ENCODE measurements at places on chromosomes 3 and 15. TPM values are rescaled to one million over a fixed set of nuclear protein-coding genes. Genes with fewer than 3 reads are reported as not detected.
A peak's percentile ranks its signal among the peaks of the same experiment; 100 is the strongest.

GOLGA6L9 gene
- polyA plus RNA-seq: 1.2 TPM

SLC22A13 gene
- 0.14 TPM for polyA plus RNA-seq

DCBLD2 gene
- polyA plus RNA-seq: 355 TPM

SAMD7 gene
- polyA plus RNA-seq: not detected

GRCh38 chr3:127421943-127422662 lies 134.3 kb upstream of the PRR20G start:
- no peak for DNase-seq

GRCh38 chr15:32982001-32982400 lies 212.5 kb downstream of the FMN1 start:
- no peak for DNase-seq

DNA sequence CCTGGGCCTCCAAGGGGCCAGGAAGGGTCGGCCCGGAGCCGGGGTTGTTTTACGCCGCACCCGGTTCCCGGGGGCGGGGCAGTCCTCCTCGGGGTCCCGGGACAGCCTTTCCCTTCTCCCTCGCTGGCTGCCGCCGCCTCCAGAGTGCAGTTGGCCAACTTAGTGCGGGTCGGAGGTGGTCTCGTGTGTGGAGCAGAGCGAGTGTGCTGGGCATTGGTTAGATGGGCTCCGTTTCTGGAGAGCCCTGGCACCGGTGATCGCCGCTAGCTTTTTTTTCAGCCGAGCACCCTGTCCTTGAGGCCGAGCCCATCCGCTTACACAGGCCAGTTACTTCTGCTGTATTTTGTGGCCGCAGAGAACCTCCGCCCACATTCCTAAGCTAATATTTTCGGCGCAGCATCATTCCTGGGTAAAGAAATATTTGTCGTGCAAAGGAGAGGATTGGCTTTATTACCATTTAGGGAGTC lies 585 bp downstream of the KIF23 start:
- DNase-seq: peak; percentile 84

DNA sequence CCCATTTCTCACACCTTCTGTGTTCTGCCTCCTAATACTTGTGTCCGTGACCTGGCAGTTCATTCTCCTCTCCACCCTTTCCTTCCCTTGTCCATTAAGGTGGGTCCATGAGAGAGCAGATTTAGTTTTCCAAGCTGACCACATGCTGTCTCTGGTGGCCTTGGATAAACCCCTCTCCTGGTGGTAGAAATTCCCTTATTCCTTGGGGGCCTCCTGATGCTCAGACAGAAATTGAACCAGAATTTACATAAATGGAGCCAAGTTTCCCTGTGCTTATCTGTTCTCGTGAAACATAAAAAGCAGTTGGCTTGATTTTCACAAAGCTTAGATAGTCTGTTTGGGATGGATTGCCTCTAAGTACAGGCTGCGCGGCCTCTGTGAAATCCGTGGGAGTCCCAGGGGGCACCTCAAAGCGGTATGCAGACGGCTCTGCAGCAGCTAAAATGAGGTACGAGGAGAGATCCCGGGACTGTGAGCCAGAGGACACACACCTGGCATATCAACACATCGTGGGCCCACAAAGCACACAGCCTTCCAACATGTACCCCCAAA lies 101.0 kb upstream of the NMNAT3 start:
- DNase-seq: no peak

DNA sequence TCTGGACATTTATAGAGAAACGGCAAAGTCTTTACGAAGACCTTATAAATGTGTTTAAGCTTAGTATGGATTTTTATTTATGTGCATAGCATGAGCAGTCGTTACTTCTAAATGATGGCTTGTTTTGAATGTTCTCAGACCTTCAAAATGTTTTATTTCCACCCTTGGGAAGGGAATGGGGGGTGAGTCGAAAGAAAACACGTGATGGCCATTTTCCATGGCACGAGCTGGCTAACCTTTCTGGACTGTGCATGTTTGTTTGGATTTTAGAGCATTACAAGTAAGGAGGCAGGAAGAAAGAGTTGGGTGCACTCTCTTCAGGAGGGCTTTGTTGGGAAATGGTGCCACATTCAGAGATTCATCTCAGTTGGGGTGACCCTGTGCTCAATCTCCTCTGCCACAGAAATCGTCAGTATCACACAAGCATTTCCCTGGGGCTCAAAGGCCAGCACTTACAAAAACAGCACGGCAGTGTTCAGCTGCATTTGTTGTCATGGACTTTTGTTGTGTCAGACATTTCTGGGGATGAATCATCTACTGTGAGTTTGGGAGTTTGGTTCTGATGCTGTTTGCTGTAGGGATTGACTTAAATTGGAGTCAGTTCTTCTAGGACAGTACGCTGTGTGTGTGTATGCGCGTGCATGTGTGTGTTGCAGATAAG lies 52.3 kb upstream of the ADAMTS9 start:
- DNase-seq: no peak

GRCh38 chr3:125240496-125240895 lies 27.9 kb upstream of the SLC12A8 start:
- DNase-seq: no peak

GRCh38 chr3:132870541-132870940 lies 148.3 kb upstream of the NPHP3 start:
- no peak for DNase-seq

DNA sequence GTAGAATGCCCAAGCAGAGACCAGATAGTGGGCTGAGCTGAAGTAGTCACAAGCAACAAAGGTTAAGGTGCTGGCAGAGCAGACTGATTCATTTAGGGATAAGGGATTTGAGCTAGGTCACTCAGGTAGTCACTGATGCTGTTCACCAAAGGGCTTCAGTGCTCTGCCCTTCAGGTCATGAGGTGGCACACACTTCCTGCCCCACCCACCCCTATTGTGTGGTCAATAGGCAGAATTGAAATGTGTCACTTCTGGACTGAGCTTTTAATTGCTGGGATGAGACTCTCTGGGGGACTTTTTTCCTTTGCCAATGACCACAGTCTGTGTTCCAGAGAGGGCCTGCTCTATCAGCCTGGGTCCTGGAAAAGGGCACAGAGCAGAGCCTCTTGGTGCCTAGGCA lies 2.9 kb upstream of the DIS3L start:
- DNase-seq: peak; percentile 8

DNA sequence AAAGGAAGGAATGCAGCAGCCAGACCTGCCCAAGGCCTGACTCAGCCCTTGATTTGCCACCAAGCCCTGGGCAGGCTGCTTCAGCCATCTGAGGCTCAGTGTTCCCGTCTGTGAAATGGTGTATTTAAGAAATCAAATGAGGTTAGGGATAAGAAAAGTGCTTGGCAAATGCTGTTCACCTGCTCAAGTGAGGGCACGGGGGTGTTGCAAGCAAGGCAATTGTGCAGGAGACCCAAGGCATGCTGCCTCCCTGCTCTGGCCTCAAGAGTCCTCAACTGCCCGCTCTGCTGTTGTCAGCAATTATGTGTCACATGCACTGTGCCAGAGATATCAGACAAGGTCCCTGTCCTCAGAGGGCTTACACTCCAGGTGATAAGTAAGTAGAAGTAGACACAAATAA lies 101.8 kb downstream of the TPRA1 start:
- no peak for DNase-seq

- DNase-seq: no peak
Measured at GRCh38 chr15:80591471-80591870, 103.6 kb upstream of the ABHD17C start.

DNA sequence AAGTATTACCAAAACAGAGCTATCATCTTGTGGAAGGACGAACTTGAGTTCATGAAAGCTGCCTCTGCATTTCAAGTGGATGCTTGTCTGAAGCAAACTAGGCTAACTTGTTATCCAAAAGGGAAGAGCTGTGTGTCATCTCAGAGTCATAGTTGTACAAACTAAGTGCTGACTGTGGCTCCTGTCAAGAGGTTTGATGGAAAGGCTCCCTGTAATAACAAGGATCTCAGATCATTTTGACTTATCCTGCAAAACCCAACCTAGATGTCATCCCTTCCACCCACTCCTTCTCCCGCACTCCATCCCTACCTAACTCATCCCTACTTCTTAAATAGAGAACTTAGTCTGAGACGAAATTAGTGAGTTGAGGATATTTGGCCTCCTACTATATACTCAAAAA lies 110.8 kb downstream of the NR2E3 start:
- DNase-seq: peak; percentile 78

DNA sequence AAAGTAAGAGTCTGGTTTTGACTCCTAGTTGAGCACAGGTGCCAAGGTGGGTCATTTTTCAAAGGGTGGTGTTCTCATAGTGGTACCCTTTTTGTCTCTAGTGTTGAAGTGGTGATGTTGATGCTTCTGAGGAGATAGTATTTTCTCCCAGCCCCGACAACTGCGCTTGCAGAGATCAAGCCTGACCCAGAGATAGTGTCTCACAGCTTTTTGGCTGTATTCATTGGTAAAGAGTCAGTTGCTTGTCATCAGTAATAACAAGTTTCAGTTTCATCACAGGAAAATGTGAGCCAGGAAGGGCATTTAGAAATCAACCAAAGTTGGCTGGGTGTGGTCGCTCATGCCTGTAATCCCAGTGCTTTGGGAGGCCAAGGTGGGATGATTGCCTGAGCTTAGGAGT lies 139.3 kb downstream of the NFKBIZ start:
- DNase-seq: peak; percentile 74

All from mammary epithelial cell (primary cell).